ENCODE measurements at places on chromosomes 13 and 19.
A peak's percentile ranks its signal among the peaks of the same experiment; 100 is the strongest.

DNA sequence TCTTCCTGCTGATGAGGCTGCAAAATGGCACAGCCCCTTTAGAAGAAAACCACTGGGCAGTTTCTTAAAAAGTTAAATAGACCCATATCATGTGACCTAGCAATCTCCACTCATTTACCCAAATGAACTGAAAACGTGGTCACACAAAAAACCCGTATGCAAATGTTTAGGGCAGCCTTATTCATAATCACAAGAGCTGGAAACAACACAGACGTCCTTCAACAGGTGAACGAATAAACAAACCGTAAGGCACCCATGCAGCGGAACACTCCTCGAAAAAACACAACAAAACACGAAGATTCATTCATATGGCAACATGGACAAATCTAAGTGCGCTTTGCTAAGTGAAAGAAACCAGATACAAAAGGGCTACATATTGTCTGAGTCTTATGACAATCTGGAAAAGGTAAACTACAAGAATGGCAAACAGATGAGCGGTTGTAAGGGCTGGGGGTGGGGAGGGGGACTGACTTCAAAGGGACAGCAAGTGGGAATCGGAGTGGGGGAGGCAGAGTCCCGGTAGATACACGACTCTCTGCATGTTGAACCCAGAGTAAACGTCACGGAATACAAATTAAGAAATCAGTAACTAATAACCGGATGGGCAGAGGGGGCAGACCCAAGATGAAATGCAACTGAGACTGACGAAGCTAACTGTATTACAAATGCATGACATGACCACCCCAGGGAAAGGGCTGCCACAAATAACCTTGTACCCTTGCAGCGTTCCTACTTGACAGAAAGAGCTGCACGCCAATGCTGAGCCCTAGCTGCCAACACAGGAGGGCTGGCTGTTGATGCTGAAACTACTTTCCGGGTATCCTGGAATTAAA lies 33.4 kb downstream of the MLLT1 start:
- DNase-seq = no peak

DNA sequence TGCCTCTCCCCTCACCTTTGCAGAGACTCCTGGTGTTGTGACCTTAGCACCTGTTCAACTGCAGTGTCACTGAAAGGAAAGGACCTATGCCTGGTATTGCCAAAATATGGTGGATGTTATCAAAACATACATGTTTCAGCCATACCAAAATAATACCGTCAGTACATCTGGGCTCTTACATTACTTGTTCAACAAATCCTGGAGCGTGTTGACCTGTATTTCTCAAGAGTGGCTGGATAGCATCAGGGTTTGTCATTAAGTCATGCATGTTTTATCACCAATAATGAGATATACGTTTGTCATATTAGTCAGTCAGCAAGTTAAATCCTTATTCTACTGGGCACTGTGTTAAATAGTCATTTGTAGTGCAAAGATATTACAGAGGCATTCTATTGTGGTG lies 290.8 kb downstream of the SHISA2 start:
- no peak for DNase-seq

DNA sequence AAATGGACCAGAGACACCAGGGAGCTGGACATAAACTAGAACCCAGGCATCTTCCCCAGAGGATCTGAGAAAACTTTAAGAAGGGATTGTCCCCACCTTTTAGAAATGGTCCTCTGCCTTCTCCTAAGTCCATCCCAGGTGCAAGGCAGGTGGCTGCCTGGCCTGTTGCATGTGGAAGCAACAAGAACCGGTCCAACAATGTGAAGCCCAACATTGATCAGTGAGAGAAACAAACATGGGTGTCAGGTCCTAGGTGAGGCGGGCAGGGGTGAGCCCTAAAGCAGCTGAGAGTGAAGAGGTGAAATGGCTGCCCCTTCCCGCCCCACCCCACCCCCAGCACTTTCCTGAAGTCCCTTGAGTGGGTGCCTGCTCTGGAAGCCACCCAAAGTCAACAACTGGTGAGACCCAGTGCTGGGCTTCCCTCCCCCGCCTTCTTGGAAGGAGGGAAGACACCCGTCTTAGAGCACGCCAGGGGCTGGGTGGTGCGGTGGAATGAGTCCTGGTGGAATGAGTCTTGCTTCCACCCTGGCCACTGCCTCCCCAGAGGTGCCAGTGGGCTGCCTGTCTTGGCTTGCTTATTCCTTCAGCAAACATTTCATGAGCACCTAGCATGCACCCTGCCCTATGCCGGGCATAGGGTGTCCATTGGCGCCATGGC lies 1.7 kb downstream of the AP1M1 start:
- no peak for DNase-seq

- peak; percentile 54 for DNase-seq
Measured at GRCh38 chr19:47179653-47180310, 49.1 kb downstream of the SAE1 start.

DNA sequence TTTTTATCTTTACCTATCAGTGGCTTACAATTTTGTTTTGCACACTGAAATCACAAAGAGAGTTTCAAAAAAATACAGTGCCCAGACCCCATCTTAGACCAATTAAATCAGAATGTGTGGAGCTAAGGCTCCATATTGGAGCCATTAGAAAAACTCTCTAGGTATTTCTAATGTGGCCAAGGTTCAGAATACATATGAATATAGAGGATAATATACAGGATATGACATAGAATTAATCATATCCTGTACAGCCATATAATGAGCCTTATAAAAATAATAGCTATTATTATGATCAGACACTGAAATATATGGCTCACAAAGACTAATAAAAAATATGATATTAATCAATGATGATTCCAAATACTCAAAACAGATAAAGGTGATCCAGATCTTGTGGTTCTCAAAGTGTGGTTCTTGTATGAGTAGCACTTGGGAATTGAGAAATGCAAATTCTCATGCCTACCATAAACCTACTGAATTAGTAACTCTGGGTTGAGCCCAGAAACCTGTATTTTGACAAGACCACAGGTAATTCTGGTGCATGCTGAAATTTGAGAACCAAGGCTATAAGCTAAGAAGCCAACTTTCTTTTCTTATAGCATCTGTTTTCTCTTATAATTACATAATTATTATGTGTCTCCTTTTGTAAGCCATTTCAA lies 408.0 kb downstream of the DIAPH3 start:
- no peak for DNase-seq

GRCh38 chr19:19657397-19657783 lies 6.1 kb downstream of the ATP13A1 start:
- DNase-seq = no peak

DNA sequence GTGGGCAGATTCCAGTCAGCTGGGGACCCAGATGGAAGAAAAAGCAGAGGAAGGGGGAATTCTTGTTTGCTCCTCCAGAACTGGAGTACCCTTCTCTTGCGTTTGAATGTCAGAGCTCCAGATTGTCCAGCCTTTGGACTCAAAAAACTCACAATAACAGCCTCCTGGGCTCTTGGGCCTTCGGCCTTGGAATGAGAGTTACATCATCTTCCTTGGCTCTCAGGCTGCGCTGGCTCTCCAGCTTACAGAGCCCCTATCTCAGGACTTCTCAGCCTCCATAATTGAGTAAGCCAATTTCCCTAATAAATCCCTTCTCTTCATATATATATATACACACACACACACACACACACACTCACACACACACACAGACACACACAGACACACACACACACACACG lies 1215.7 kb upstream of the SLC10A2 start:
- no peak for DNase-seq
